NCI-H345 (cell line): ENCODE measurements at places on chromosomes 1 and 21.

GRCh38 chr1:153355445-153356071 is 2.1 kb upstream of the S100A9 start:
- peak; percentile 89 for DNase-seq

DNA sequence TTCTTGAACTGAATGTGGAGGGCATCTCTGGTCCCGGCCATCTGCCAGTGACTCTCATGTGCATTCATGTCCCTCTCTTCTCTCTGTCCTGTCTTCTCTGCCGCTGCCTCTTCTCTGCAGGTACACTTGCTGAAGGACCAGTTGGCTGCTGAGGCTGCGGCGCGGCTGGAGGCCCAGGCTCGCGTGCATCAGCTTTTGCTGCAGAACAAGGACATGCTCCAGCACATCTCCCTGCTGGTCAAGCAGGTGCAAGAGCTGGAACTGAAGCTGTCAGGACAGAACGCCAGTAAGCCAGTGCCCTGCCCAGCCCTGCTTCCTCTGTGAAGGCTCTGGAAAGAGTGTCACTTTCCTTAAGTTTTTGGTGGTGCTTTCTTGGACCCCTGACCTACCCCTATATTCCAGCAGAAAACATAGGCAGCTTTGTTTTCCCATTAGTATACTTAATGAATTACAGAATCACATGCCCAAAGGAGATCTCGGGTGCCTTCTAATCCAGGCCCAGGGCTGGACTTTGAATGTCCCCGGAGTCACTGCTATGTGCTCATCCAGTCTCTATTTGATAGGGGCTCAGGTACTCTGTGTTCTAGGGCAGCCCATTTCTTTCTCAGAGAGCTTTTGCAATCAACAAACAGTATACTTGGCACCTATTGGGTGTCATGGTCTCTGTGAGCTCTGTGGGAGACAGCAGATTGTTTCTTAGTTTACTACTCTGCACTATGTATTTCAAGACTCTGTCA is 11.2 kb downstream of the SPATA46 start:
- DNase-seq: no peak

DNA sequence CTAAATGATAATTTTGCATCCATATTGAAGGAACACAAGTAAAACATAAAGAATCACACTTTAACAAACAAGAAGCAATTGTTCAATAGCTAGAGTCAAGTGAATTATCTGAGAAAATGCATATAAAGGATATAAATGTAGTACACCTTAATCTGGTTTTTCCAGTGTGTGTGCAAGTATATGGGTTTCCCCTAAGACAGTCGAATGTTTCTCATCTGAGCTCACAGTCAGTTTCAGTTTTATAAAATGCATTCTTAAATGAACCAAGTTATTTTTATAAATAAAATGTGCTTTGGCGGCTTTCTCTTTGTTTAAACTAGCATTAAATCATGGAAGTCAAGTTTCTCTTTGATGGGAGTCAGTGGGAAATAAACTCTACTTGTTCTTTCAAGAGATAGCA is 125.9 kb downstream of the PTPRC start:
- DNase-seq: no peak

DNA sequence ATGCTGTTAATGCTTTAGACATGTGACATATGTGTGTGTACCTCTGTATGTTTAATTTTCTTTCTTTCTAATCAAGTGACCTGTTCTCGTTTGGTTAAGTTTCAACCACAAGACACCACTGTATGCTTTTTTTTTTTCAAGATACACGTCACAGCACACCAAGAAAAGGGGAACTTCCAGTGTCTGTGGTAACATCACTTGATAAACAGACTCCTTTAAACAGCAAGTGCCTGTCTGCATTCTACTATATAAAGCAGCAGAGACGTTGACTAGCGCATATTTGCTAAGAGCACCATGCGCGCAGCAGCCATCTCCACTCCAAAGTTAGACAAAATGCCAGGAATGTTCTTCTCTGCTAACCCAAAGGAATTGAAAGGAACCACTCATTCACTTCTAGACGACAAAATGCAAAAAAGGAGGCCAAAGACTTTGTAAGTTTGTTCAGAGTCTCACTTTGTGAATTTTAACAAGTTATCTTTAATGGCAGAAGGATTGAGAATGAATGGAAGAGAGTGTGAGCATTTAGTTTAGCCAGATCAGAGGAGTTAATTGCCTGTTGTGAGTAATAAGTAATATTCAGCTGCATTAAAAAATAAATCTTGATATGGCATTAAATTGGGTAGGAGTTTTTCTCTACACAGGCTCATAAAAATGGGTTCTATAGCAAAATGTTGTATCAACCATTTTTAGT is at the start of gene RGS1:
Gene RGS1 (plus strand): TSS at position 275 of the 691 bp plus-strand sequence. CDS start 20 bp downstream, at position 295.
- no peak for DNase-seq

DNA sequence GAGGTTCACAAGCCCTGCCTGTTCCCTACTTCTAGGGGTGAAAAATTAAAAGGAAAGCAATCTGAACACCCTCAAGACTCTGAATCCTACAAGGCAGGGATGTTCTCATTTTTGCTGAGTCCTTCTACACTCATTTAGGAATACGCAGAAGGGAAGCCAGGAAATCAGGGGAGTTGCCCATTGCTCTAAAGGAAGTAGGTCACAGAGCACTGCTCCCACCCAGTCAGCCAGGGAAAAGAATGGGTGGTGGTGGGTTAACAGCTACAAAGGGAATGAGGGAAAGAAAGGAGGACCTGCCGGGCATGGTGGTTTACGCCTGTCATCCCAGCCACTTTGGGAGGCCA is 2.4 kb upstream of the CTTNBP2NL start:
- no peak for DNase-seq

GRCh38 chr1:20376880-20377494 is 86.3 kb downstream of the VWA5B1 start:
- DNase-seq: peak; percentile 36

GRCh38 chr1:79325705-79326104 is 319.2 kb upstream of the ADGRL4 start:
- DNase-seq: no peak

DNA sequence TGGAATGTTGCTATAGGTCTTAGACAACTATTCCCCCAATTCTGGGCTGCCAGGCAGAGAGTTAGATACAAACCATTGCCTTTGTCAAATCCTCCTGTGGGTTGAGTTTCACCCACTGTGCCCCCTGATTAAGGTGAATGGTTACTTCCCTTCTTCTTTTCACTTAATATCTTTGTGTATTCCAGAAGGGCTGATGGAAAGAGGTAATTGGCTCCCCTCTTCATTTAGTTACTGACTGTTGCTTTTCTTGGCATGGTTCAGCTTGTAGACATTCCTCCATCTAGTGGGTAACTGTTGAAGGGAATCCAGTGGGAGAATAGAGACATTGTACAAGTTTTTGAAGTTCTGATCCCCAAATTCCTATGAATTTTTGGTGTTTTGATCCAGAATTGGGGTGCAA is 43.8 kb upstream of the MACF1 start:
- no peak for DNase-seq

DNA sequence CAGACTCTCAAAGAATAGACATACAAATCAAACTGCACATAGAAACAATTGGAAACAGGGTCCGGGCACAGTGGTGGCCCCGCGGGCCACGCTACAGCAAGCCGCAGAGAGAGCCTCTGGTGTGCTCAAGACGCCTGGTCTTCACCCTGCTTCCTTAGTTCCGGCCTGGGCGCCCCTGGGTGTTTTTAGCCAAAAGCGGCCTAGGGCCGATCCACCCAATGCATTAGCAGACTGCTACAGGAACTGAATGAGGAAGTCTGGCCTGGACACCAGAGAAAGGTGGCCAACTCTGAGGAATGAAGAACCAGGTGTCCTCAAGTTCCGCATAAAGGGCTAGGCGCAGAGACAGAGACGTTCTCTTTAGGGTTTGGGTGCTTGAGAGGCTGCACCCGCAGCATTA is 1.7 kb downstream of the PRRX1 start:
- DNase-seq: no peak

DNA sequence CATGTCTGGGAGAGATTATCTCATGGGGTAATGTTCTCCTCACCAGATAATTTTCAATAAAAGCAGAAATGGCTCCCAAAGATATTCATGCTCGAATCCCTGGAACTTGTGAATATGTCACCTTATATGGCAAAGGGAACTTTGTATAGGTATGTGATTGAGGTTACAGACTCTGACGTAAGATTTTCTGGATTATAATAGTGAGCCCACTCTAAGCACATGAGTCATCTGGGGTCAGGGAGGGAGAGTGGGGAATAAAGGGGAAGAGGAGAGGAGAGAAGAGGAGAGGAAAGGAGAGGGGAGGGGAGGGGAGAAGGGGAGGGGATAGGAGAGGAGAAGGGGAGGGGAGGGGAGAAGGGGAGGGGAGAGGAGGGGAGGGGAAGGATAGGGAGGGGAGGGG is 1193.9 kb downstream of the PLA2G4A start:
- no peak for DNase-seq

GRCh38 chr21:41667136-41667535 is 99.7 kb downstream of the RIPK4 start:
- no peak for DNase-seq

DNA sequence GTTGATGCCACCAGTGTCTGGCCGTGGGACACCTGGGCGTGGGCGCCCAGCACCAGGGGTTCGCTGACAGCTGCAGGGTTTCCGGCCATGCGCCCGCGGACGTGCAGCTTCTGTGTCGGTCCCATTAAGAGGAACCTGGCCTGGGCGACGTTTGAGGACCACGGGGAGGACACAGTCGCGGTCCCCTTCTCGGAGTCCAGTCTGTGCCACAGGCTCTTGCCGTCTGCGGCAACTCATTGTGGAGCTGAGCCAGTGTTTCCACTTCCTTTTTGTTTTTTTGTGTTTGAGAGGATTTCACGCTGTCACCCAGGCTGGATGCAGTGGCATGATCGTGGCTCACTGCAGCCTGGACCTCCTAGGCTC is 1.6 kb upstream of the C1orf159 start:
- DNase-seq: no peak

DNA sequence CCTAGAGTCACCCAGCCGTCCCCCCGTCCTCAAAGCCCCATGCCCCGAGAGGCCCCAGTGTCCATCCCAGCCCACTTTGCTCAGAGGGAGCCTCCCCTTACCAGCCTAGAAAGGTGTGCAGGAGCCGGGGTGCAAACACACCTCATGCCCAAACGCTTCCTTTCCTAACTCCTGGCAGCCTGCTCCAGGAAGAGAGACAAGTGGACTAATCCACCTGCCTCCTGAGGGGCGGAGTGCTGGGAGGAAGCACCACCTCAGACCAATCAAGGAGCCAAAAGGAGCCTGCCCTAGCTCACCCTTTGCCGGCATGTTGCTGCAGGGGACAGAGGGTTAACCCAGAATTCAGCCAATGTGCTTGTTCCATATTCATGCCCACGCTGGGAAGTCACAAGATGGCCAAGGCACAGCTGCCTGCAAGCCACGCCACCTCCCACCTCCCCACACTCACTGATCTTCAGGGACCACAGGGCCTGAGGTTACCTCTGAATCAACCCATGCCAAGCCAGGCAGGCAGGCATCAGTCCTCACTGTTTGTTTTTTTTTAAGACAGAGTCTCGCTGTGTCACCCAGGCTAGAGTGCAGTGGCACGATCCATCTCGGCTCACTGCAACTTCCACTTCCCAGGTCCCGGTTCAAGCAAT is 27.8 kb downstream of the PLEKHA6 start:
- no peak for DNase-seq

DNA sequence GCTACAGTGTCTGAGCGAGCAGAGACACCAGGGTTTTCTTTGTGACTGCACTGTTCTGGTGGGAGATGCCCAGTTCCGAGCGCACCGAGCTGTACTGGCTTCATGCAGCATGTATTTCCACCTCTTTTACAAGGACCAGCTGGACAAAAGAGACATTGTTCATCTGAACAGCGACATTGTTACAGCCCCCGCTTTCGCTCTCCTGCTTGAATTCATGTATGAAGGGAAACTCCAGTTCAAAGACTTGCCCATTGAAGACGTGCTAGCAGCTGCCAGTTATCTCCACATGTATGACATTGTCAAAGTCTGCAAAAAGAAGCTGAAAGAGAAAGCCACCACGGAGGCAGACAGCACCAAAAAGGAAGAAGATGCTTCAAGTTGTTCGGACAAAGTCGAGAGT is 2.7 kb downstream of the ZBTB18 start:
- DNase-seq: peak; percentile 30

DNA sequence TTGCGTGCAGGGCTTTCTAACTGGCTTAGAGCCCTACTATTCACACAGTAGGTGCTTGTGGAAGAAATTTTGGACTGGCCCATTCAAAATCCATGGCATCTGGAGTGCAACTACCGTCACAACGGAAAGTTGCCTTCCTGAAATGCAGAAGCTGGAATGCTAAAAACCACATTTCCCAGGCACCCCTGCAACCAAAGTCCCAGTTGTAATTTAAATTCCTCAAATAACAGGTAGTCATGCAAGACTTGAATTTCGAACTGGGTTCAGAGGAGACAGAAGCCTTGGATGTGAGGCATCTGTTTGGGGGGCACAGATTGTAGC is 186.7 kb downstream of the TOMM20 start:
- DNase-seq: no peak

DNA sequence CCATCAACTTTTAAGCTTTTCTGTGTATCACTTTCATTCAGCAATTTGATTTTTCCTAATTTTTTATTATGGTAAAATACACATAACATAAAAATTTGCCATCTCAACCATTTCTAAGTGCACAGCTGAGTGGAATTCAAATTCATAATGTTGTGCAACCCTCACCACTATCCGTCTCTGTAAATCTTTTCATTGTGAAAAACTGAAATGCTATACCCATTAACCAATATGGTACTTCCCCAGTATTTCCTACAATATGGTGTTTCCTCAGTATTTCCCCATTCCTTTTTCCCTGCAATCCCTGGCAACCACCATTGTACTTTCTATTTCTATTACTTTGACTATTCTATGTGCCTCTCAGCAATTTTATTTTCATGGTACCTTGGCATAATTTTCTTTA is 6.8 kb downstream of the STPG1 start:
- DNase-seq: no peak

- DNase-seq: no peak
Measured at GRCh38 chr1:116559304-116559761, 11.5 kb downstream of the CD58 start.

GRCh38 chr1:111611986-111612385 is 7.6 kb upstream of the RAP1A start:
- DNase-seq: no peak

DNA sequence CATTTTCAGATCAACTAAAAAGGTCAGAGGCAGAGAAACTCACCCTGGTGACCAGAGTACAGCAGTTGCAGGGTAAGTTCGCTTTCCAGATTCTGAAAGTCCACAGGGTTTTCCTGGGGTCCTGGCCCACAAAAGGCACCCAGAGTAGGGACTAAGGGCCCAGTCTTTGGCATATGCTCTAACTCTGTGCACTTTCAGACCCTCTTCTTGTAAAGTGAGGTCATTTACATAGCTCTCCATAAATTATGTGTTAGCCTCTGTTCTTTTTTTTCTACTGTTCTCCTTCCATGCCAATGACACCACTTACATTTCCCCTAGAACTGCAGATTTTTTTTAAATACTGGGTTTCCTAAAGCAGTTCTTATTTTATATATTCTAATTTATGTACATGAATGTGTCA is 6.3 kb downstream of the C1orf74 start:
- no peak for DNase-seq

- DNase-seq: no peak
Measured at GRCh38 chr1:159091180-159091560, 14.6 kb upstream of the AIM2 start.

- no peak for DNase-seq
Measured at GRCh38 chr1:25017436-25018109, 87.5 kb upstream of the RUNX3 start.

GRCh38 chr1:52532731-52533327 is 20.1 kb downstream of the TUT4 start:
- DNase-seq: no peak

GRCh38 chr1:27000817-27001460 is 7.4 kb downstream of the TRNP1 start:
- DNase-seq: no peak

- DNase-seq: no peak
Measured at GRCh38 chr1:41863718-41864117, 55.0 kb downstream of the HIVEP3 start.
